ENCODE measurements at places on chromosomes 1 and 21.

DNA sequence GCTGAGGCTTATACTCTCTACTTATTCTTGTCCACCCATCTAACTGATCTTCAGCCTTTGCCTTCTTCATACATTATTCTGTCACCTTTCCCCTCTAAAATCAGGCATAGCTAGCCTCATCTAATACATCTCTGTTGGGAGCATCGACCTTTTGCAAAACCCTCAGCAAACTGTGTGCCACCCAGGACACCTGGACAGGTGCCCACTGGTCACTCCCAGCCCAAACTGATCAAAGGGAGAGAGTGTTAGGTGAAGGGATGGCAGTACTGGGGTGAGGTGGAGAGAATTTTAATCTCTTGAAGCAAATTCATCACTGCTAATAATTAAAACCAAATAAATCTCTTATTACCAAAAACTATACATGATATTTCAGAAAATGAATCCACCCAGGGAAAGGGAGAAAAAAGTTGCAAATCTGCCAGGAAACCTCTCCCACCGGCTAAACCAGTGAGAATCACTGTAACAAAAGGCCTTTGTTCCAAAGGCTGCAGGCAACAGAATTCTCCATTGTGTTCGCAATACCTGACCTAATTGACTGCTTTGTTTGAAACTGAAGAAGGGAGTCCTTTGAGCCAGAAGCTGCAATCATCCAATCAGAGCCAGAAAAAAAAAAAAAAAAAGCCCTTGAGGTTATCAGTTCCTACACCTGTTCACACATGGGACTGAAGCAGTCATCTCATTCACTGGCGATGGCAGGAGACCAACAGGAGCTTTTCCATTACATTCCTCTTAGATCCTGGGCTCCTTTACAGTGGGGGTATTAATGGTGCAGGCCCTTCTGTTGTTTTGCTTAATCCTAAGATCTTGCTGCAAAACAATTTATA lies 172.6 kb downstream of the APP start:
- no peak for DNase-seq

- no peak for DNase-seq
These were observed 180.7 kb downstream of the ETS2 start for GRCh38 chr21:38986406-38986805.

- DNase-seq: no peak
These were observed 136.6 kb upstream of the CD34 start for GRCh38 chr1:208047476-208047934.

DNA sequence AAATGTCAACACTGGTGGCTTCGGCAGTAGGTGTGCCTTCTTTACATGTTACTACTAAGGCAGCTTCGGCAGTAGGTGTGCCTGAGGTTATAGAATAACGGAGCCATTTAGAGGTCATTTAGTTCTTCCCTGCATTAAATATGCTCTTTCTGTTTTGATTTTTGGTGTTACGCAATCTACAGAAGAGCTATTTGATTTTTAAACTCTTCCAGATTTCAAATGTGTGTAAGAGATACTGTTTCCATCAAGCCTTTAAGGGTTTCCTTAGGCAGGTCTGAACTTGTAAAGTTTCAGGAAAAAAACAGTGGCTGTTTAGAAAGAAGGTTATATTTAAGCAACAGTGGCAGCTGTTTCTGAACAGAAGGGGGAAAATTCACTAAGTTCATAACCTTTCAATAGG lies 54.8 kb downstream of the PIK3R3 start:
- no peak for DNase-seq

GRCh38 chr1:232635778-232636356 lies 5.9 kb upstream of the SIPA1L2 start:
- no peak for DNase-seq

DNA sequence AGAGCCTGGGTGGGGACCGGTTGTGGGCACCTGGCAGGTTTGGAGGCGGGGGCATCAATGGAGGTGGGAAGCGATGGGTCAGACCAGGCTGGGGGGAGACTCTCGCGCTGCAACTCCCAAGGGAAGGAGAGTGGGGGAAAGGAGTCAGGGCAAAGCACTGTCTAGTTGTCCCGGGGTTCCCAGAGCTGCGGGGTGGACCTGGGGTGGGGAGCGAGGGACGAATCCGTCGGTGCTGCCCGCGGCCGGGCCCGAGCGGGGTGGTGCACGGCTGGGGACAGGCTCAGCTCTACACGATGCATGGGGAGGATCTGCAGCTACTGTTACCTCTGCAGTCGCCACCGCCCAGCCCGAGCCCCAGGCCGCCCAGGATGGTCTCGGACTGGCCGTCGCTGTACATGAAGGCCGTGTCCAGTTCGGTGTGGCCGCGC lies 427 bp downstream of the AKR7A2 start:
- DNase-seq: no peak

GRCh38 chr1:32352239-32352745 lies 10.0 kb downstream of the FAM229A start:
- DNase-seq: no peak

- DNase-seq: no peak
These were observed 66.5 kb upstream of the RCC1 start for GRCh38 chr1:28439320-28439719.

- no peak for DNase-seq
These were observed 19.5 kb downstream of the RRP1 start for GRCh38 chr21:43808832-43809251.

GRCh38 chr1:27621051-27621920 lies 13.7 kb downstream of the FGR start:
- no peak for DNase-seq

DNA sequence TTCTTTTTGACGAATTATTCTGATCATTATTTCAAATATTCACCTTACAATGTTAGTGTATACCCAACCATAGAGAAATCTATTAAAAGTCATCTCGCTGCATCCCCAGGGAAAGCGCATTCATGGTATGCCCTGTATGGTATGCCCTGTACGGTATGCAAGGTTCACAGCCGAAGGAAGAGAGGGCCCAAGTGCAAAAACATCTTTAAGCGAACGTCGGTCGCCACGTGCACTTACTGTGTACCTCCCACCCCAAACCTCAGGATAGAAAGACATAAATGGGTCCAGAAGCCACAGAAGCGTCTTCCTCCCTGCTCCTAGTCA lies 14.4 kb downstream of the HLX start:
- no peak for DNase-seq

GRCh38 chr21:15126948-15127347 lies 62.1 kb upstream of the NRIP1 start:
- DNase-seq: no peak

- no peak for DNase-seq
These were observed 116.8 kb downstream of the HHAT start for GRCh38 chr1:210445485-210445884.

DNA sequence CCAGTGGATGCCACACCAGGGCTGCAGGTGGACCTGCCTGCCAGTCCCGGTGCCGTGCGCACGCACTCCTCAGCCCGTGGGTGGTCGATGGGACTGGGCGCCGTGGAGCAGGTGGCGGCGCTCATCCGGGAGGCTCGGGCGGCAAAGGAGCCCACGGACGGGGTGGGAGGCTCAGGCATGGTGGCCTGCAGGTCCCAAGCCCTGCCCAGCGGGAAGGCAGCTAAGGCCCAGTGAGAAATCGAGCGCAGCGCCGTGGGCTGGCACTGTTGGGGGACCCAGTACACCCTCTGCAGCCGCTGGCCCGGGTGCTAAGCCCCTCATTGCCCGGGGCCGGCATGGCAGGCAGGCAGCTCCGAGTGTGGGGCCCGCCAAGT lies 1171.8 kb upstream of the B3GALT2 start:
- DNase-seq: no peak

- DNase-seq: peak; percentile 24
These were observed 82.5 kb upstream of the MAP1LC3C start for GRCh38 chr1:242081446-242081845.

GRCh38 chr1:56135069-56135863 lies 444.1 kb downstream of the PLPP3 start:
- no peak for DNase-seq

GRCh38 chr1:168572633-168573032 lies 3.8 kb upstream of the XCL1 start:
- no peak for DNase-seq

DNA sequence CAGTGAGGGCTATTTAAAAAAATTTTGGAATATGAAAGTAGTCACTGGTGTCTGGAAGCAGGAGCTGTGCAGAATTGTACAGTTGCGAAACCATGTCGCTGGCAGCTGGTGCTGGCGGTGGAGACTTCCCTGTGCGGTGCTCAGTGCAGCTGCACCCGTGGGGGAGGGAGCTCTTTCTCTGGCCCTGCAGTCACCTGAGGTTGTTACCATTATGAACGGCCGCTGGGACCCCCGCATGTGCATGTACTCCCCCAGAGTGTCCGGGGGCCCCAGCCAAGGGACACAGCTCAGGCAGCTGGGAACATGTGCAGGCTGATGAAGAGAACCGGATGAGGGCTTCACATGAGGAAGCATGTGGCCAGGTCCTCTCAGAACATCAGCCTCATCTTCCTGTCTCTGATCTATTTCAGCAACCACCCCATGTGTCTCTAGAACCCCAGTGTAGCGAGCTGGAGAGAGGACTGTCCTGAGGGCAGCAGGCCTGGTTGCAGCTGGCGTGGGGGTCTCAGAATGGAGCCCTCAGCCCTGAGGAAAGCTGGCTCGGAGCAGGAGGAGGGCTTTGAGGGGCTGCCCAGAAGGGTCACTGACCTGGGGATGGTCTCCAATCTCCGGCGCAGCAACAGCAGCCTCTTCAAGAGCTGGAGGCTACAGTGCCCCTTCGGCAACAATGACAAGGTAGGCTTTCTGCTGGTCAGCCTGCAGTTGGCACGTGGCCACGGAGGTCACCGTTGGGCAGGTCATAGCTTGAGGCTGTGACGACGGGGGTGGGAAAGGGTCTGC lies at the start of gene TRPM2:
Gene TRPM2, plus strand, starts transcription at position 431 of the 780 bp plus-strand sequence. Its CDS starts 80 bp downstream, at position 511.
- DNase-seq: no peak

GRCh38 chr1:87450615-87451209 lies 122.0 kb downstream of the LMO4 start:
- no peak for DNase-seq

DNA sequence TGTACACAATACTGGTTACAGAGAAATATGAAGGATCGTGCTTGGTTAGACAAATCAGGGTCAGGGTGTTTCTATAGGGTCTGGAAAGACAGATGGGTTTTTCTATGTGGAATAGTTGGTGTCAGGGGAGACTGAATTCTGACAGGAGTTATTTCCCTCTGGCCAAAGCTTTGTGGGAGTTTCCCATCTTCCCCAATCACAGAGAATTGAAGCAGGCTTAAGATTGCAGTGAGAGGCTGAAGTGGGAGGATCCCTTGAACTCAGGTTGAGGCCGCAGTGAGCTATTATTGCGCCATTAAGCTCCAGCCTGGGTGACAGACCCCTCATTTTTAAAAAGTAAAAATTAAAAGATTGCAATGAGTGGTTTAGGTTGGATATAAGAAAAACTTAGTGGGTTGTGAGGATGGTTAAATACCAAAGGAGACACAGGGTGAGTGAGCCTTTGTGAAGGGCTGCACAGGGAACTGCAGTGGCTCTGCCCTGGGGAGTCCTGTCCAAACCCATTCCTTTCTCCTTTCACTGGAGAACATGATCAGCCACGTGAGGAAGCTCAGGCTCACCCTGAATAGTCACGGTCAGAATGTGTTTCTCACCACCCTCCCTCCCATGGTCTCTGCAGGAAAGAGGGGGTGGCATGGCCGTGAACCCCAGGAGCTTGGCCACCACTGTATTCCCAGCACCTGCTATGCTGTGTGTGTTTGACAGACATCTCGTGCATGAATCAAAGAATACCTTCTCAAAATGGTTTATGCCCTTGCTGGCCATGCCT lies 101.2 kb downstream of the INTS7 start:
- no peak for DNase-seq

DNA sequence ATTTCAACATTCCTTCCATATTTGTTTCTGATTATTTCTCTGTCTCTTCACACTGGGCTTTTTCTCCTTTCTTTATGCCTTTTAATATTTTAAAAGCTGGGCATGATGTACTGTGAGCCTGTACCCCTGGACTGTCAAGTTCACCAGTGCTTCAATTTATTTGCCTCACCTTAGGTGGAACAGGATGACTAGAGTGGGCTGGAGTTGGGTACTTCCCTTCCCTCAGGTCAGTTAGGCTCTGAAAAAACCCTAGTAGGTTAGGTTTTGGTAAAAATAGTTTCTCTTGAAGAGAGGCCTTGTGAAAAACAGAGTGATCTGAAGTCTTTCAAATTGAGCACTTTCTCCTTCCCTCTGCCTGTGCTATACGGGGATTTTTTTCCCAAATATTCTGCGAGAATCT lies 163.0 kb upstream of the LYPLAL1 start:
- no peak for DNase-seq

DNA sequence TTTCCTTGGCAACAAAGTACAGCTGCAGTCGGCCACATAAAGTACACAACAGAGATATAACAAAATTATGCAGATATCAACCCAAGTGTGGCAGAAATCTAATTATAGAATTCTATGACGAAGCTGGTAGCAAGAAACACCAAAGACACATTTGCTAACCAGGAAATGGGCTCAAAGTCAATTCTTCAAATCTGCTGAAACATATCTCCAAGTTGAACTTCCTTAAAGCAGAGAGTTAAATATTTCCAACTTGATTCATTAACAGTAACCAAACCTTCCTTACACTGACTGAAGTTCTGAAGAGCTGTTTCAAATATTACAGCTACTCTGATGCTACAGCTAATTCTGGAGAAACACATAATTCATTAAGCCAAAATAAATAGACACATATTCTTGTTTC lies 67.6 kb upstream of the SDC3 start:
- DNase-seq: no peak

- no peak for DNase-seq
These were observed 45.0 kb upstream of the DNAJC6 start for GRCh38 chr1:65264197-65264929.

DNA sequence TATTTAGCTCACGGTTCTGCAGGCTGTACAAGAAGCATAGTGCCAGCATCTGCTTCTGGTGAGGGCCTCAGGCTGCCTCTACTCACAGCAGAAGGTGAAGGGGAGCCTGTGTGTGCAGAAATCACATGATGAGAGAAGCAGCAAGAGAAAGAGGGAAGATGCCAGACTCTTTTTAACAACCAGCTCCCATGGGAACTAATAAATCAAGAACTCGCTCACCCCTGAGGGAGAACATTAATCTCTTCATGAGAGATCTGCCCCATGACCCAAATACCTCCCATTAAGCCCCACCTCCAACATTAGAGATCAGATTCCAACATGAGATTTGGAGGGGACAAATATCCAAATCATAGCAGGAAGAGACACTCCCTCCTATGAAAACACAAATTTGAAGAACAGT lies 74.1 kb downstream of the OLFML2B start:
- DNase-seq: no peak

GRCh38 chr1:7002728-7003127 lies 217.5 kb downstream of the CAMTA1 start:
- DNase-seq: no peak

GRCh38 chr1:32454726-32455125 lies 10.1 kb upstream of the ZBTB8B start:
- no peak for DNase-seq
